ENCODE measurements at places on chromosomes 16 and 17. TPM values are rescaled to one million over a fixed set of nuclear protein-coding genes. Genes with fewer than 3 reads are reported as not detected.

The SEZ6 gene
- 36.2 TPM for total RNA-seq

The ALOXE3 gene
- total RNA-seq = 0.47 TPM

The BEAN1 gene
- total RNA-seq = 4.1 TPM

GRCh38 chr16:7303660-7304200 lies 28.9 kb upstream of the RBFOX1 start:
- no peak for DNase-seq

DNA sequence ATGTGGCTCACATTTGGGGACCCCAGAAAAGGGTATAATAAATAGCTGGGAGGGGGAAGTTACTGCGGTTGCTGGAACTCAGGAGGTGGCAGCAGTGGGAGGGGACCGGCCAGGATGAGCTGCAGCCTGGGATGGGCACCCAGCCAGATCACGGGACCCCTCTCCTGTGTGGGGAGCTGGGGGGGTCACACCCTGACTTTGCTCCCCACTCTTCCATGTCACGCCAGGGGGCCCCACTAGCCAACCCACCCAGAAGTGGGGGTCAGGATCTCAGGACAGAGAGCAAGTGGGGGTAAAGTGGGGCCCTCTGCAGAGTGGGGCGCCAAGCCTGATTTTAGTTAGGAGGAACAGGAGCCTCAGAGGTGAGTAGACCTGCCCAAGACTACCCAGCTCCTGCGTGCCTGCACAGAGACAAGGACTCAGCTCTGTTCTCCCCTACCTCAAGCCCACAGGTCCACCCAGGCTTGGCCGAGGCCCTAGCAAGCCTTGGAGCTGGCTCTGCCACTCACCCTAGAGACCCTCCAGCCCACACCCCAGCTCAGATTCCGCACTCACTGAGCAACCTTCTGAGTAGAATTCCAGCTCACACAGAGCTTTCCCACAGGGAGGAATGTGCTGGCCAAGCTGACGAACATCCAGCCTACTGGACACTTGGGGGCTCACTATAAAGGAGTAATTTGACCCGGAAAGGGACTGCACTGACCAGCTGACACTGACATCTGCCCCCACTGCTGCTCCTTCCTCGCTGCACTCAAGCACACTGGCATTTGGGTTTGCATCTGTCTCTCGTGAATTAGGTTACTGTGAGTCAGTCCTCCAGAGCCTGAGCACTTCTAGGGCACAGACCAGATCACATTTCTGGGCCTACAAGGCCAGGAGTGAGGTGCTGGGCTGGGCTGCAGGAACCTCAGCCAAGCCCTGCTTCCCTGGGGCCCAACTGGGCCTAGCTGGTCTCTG lies 310.1 kb downstream of the C16orf95 start:
- DNase-seq = no peak

DNA sequence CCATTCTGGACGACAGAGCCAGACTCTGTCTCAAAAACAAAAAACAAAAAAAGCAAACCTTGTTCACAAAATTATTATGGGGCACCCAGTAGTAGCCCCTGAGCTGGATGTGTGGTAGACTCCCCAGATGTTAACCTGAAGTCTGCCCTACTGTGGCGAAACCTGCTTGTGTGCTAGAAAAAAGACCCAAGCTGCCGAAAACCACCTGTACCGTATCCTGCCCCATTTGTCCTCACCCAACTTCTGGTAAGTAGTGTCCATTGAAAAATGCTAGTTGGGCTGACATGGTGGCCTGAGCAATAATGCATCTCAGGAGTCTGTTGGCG lies 9.1 kb downstream of the RMI2 start:
- no peak for DNase-seq

GRCh38 chr16:69711115-69711740 lies 15.1 kb downstream of the NQO1 start:
- no peak for DNase-seq

- DNase-seq = peak; percentile 73
These were observed 38.8 kb downstream of the PKD1L3 start for GRCh38 chr16:71961066-71962039.

- DNase-seq = no peak
These were observed 94.7 kb upstream of the SDK2 start for GRCh38 chr17:73738751-73739575.

GRCh38 chr17:38982858-38983746 lies 15.9 kb upstream of the FBXO47 start:
- DNase-seq = no peak

DNA sequence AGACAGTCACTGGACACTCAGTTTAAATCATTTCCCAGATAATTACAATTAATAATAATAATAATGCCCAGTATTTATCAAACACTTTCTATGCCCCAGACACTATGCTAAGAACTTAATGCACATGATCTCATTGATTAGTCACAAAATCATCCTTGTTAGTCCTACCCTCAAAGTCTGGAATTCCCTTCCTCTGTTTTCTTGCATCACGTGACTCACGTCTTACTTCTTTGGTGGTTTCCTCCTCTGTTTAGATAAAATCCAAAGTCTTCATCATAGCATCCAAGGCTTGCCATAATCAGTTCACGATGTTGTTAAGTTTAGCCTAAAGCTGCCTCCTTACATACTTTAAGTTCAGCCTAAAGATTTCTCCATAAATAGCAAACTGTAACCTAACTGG lies 471.9 kb downstream of the PMP22 start:
- no peak for DNase-seq
